ENCODE measurements at places on chromosomes 3 and 15. TPM values are rescaled to one million over a fixed set of nuclear protein-coding genes. Genes with fewer than 3 reads are reported as not detected.

- peak; percentile 22 for DNase-seq
These were observed 11.8 kb downstream of the ALDH1A3 start for GRCh38 chr15:100891307-100892012.

- DNase-seq = no peak
These were observed 5.3 kb upstream of the SPSB4 start for GRCh38 chr3:141045849-141046248.

- DNase-seq = no peak
These were observed 2.3 kb downstream of the PPP2R3A start for GRCh38 chr3:135967867-135968266.

DNA sequence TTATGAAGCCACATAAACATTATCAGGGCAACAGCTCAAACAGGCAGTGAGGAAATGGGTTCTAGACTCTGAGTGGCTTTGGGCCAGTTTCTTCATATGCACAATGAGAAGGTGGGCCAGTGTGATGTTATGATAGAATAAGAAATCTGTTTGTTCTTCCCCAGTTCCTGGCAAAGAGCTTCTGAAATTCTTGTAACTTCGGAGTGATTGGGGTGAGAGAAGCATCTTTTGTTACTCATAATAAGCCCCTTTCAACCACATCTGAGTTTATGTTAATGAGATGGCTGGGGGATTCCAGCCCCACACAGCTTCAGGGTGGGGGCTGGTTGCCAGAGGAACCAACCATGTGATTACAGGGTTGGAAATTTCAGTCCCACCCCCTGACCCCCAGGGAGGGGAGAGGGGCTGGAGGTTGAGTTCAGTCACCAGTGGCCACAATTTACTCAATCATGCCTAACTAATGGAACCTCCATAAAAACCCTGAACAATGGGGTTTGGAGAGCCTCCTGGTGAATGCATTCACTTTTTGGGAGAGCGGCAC is 57.0 kb upstream of the FRMD4B start:
- DNase-seq = no peak

DNA sequence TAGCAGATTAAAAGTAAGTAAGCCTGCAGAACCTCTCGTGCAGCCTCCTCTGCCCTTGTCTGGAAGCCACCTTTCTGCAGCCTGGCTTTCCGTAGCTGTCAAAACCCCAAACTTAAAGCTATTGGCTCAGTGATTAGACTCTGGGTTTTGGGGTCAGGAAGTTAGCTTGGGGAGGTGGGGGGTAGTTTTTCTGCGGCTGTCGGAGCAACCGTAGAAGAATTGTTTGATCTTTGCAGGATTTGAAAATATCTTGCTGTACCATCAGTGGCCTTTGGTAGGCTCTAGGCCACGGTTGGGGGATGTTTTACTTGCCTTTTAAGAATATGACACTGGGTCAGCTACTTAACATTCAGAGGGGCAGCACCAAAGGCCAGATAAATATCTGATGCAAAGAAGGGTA is 88.4 kb upstream of the RASGRP1 start:
- no peak for DNase-seq

GRCh38 chr3:7999384-7999783 is 502.2 kb upstream of the LMCD1 start:
- no peak for DNase-seq

DNA sequence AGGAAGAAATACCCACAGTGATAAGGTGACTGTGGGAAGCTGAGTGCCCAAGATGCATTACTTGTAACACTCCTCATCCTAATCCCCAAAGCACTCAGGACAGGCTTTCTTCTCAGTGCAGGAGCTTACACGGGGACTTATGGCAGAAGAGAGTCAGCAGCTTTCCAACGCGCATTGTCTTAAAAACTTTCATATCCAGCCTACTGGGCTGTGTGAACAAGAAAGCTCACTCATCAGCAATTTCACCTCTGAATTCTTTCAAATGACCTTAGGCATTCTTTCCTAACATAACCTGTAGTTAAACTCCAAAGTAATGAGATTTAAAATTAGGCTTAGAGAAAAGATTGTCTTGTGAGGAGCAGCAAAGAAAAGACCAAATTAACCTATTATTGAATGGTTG is 132.3 kb downstream of the KCNAB1 start:
- DNase-seq = no peak

DNA sequence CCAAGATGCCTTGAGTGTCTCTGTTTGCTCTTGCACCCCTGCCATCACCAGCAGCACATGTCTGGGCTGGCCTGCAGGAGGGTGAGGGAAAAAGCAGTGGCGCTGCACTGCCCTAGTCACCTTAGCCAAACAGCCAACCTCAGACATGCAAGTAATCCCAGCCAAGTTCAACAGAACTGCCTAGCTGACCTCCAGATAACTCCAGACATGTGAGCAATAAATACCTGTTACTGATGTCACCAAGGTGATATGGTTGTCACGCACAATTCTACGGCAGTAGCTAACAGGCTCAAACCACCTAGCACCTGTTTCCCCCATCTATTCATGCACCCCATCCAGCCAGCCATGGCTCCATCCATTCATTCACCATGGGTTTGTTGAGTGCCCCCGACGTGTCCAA is 99.9 kb downstream of the SRGAP3 start:
- peak; percentile 12 for DNase-seq

CPNE9 gene
- total RNA-seq = not detected

GP5 gene
- total RNA-seq = 0.13 TPM

CHRM5 gene
- total RNA-seq = 0.13 TPM
